Osteoblast (primary cell): ENCODE measurements at places on chromosomes 3 and 15.
A peak's percentile ranks its signal among the peaks of the same experiment; 100 is the strongest.

GRCh38 chr15:60399931-60400330 is 2.1 kb upstream of the ANXA2 start:
- peak; percentile 55 for DNase-seq
- peaks cover 20% of the 10 kb centered on the region for H3K36me3 ChIP-seq
- no peak overlapping the region for H3K4me3 ChIP-seq
- H3K27ac ChIP-seq = peak overlapping the region; percentile 93

- DNase-seq = no peak
- H3K27ac ChIP-seq = no peak overlapping the region
- no peak overlapping the region for H3K4me3 ChIP-seq
- H3K27me3 ChIP-seq = no peaks in the 10 kb centered on the region
Observed at GRCh38 chr3:90180096-90180495, 1072.7 kb downstream of the EPHA3 start.

DNA sequence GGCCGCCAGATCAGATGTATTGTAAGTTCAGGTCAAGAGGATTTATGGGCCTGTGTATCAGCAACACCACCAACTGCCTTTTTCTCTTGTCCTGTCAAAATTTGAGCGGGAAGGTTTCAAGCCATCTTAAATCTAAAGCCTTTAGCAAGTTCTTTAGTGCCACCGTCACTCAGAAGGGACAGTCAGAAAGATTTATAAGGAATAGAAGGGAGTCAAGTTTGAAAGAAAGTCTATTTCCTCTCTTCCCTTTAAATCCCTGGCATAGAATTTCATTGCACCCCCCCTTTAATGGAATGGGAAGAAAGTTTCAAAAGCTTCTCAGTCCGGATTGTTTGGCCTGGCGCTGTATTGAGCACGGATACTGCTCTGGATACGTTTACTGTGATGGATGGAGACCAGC is 359.4 kb downstream of the FEZF2 start:
- no peak overlapping the region for H3K4me3 ChIP-seq
- no peaks in the 10 kb centered on the region for H3K4me1 ChIP-seq
- no peaks in the 10 kb centered on the region for H3K36me3 ChIP-seq
- no peak for DNase-seq
- H3K27ac ChIP-seq = no peak overlapping the region

- no peak overlapping the region for H3K4me3 ChIP-seq
- peak; percentile 83 for DNase-seq
- H3K27ac ChIP-seq = no peak overlapping the region
- peaks cover 8% of the 10 kb centered on the region for H3K4me1 ChIP-seq
- H3K36me3 ChIP-seq = no peaks in the 10 kb centered on the region
Observed at GRCh38 chr15:55799291-55800212, 56.6 kb upstream of the PRTG start.

DNA sequence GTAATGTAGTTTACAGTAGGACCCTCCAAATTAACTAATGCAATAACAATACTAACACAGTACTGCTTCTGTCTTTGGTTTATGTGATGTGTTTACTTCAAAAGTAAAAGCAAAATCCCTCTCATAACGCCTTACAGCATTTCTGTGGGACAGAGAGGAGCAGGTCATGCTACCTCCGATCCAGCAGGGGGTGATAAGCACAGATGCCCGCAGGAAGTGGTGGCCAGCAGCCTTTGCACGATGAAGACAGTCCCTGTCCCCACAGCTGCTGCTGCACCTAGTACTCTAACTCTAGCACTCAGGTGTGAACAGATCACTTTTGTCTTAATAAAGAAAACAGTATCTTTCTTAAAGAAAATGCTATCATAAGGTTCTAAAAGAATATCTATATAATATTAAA is 38.3 kb downstream of the ANO10 start:
- DNase-seq = no peak
- H3K27me3 ChIP-seq = no peaks in the 10 kb centered on the region
- H3K36me3 ChIP-seq = no peaks in the 10 kb centered on the region
- no peak overlapping the region for H3K4me3 ChIP-seq

DNA sequence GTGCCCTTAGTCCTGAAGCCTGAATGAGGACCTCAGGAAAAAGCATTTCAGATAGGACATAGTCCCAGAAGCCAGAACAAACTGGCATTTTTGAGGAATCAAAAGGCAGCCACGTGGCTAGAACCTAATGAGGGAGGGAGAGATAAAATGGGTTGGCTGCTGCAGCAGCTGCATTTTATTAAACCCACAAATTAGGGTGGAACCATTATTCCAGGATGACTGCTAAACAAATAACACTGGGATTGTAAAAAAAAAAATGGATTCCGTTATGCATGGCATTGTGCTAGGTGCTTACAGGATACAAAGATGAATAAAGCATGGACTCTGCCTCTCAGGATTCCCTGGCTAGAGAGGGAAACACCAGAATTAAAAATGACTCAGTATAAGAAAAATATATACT is 141.5 kb downstream of the SATB1 start:
- H3K27me3 ChIP-seq = no peaks in the 10 kb centered on the region
- H3K4me3 ChIP-seq = no peak overlapping the region
- H3K4me1 ChIP-seq = no peaks in the 10 kb centered on the region

DNA sequence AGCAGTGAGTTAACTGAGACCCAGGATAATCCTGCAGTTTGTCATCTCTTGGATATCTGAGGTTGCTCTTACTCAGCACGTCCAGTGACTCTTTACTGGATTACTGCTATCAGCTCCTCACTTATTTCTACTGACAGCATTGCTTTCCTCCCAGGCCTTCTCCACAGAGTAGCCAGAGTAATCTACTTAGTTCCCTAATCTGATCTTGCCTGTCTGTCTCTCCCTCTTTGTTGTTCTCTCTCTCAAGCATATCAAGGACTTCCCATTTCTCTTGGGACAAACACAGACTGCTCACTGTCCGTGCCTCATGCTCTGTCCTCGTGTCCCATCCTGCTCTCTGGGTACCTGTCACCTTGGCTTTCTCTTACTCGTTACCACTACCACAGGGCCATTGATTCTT is 376.2 kb downstream of the FEZF2 start:
- peak; percentile 37 for DNase-seq
- no peaks in the 10 kb centered on the region for H3K27me3 ChIP-seq
- no peaks in the 10 kb centered on the region for H3K4me1 ChIP-seq
- H3K4me3 ChIP-seq = no peak overlapping the region
- no peaks in the 10 kb centered on the region for H3K36me3 ChIP-seq

- DNase-seq = no peak
- no peaks in the 10 kb centered on the region for H3K27me3 ChIP-seq
- no peak overlapping the region for H3K4me3 ChIP-seq
- H3K27ac ChIP-seq = no peak overlapping the region
Observed at GRCh38 chr3:121981473-121981872, 40.6 kb downstream of the ILDR1 start.

- no peaks in the 10 kb centered on the region for H3K36me3 ChIP-seq
- no peak overlapping the region for H3K27ac ChIP-seq
- H3K27me3 ChIP-seq = no peaks in the 10 kb centered on the region
Observed at GRCh38 chr3:139518926-139519842, 20.4 kb downstream of the RBP1 start.
